ENCODE measurements at places on chromosomes 7 and 10.

GRCh38 chr10:48946891-48947500 lies 7.4 kb upstream of the LRRC18 start:
- DNase-seq: no peak

DNA sequence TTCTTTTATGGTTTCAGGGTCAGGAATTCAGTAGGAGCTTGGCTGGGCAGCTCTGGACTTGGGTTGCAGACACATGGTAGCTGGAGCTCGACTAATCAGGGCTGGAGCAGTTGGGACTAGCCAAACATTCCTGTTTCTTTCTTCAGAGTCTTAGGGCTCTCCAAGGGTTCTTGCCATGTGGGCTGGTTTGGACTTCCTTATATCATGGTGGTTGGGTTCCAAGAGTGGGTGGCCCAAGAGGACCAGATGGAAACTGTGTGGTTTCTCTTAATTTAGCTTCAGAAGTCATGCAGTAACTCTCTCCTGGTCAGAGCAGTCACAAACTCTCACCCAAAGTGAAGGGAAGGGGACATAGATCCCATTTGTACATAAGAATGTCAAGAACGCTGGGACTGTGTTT lies 270.1 kb upstream of the FZD1 start:
- DNase-seq: peak; percentile 11

DNA sequence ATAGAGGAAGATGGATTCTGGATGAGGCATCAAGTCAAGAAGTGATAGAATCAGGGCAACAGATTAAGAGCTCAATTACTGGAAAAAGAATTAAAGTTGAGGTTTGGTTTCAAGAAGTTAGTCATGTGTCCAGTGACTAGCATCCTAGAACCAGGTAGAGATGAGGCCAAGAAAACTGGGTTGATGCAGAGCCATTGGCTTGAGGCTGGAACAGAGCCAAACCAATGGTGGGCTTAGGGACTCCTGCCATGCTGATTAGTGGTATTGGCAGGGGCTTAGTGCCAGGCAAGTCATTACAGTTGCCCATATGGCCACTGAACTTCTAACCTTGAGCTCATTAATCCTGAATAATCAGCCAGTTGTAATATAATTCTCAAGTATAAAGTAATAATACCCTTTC lies 18.5 kb downstream of the ZNF277 start:
- DNase-seq: no peak

DNA sequence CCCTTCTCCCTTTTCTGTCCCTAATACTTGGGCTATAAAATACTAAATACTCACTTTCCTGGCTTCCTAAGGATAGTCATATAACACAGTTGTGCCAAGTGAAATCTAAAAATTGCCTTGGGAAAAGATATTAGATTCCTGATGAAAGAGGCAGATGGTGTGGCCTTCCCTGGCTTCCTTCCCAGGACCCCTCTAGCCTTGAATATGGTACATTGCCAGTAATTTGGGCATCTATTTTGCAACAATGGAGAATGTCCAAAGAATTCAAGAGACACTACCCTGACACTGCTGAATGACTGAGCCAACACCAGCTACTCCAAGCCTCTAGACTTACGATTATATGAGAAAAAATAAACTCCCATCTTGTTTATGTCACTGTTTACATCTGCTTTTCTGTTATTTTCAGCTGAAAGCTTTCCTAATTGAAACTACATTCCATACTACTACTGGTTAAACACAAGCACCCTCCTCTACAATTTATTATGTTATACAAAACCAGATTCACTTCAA lies 17.9 kb downstream of the COPG2 start:
- DNase-seq: no peak

DNA sequence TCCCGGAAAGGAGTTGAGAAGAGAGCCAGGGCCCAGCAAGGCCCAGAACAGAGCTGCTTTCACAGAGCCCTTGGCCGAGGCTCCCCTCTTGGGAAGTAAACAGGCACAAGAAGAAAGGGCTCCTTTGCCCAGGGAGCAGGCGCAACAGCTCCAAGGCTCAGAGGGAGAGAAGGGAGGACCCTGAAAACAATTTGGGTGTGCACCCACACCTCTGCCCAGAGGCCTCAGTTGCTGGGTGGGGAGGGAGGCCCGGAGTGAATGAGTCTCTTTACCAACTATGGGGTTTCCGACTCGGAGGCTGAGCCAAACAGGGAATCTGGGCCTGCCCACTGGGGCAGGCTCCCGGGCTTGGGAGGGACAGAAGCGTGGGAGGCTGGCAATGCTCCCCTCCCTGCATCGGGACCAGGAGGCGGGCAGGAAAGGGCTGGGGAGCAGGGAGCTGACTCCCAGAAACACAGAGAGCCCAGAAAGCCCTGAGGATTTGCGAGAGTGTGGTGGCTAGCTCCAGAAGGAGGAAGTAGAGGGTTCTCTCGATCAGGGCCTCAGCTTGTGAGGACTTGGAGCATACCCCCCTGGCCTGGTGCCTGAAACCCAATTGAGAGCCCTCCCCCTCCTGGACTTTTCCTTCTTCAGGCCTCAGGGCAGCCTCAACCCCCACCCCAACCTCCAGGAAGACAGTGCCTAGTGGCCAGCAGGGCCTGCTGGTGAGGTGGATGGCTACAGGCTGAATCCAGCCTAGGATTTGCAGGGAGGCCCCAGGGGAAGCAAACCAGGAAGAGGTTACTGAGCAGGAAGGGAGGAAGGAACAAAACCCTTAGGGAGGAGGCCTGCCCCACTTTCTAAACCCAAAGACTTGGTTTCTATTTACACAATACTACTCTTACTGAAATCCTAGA lies 6.2 kb downstream of the C10orf105 start:
- peak; percentile 97 for DNase-seq

- no peak for DNase-seq
Measured at GRCh38 chr10:131845505-131846239, 55.1 kb upstream of the PPP2R2D start.

DNA sequence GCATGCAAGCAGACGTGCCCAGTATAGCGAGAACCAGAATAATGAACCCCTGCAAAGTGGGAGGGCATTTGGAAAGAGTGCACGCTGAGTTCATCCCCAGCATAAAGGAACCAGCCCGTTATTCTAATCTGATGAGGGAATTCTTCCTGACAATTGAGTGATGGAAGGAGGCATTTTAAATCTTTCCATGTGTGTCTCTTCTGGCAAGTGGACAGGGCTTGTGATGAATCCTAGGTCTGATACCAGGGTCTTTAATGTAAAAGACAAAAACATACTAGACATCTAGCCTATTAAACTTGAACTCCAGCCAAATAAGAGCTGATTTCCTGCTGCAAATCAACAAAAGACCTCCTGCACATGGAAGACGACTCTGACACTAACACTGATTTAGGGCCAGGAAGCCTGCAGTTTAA lies 301.2 kb downstream of the DPP6 start:
- no peak for DNase-seq

GRCh38 chr10:8628351-8628750 lies 573.9 kb downstream of the GATA3 start:
- no peak for DNase-seq
